ENCODE measurements at places on chromosomes 12 and 14. TPM values are rescaled to one million over a fixed set of nuclear protein-coding genes. Genes with fewer than 3 reads are reported as not detected.

Gene TAS2R13
- total RNA-seq: 0.92 TPM

Gene GPR162
- total RNA-seq: 21.5 TPM

- H3K4me3 ChIP-seq: no peak overlapping the region
- no peak overlapping the region for H3K27ac ChIP-seq
- H3K36me3 ChIP-seq: no peaks in the 10 kb centered on the region
- DNase-seq: no peak
These were observed 113.9 kb upstream of the FGD4 start for GRCh38 chr12:32285489-32285888.

Gene KRT75
- not detected for total RNA-seq

- H3K27ac ChIP-seq: peak overlapping the region; percentile 3
- H3K4me3 ChIP-seq: no peak overlapping the region
- no peak for DNase-seq
- H3K27me3 ChIP-seq: no peaks in the 10 kb centered on the region
These were observed 162.6 kb downstream of the ETNK1 start for GRCh38 chr12:22787557-22787956.

Gene RERGL
- total RNA-seq: 3.7 TPM

Gene MANSC4
- not detected for total RNA-seq

Measured in lower lobe of right lung (tissue), 2 donors.